ENCODE measurements at places on chromosomes 1 and 21.

GRCh38 chr21:33330726-33331125 lies 6.0 kb downstream of the IFNAR1 start:
- no peak for DNase-seq

DNA sequence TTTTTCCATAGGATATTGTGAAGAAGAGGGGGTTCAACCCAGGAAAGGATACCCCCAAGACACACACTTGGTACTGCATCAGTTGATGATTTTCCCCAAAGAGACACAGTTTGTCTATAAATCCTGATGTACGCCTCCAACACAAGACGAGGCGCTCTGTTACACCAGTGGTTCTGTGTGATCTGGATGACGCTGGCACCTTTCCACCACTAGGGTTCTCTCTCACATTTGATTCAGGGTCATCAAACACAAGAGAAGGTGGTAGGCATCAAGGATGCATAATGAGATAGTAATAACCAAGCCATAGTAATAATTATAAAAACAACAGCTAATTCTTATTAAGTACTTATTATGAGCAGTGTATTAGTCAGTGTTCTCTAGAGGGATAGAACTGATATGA lies 508.8 kb upstream of the ZP4 start:
- DNase-seq: no peak

- DNase-seq: no peak
Measured at GRCh38 chr21:27569091-27569490, 602.2 kb upstream of the ADAMTS5 start.

DNA sequence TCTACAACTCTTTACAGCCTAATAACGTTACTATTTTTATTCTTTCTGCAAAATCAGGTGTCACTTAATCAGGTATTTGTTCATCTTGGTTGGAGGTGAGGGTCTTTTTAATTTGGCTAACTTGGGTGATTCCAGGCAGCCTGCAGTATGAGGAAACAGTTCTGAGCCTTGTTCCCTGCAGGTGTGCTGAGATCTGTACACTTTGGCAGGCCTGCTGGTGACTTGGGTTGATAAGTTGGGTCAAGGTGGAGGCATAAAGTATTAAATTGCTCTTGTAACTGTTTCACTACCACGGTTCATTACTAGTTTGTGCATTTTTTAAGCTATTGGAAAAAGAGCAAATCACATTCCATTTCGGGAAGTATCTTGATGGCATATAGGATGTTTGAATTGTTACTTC lies 10.0 kb downstream of the MAP3K21 start:
- no peak for DNase-seq

DNA sequence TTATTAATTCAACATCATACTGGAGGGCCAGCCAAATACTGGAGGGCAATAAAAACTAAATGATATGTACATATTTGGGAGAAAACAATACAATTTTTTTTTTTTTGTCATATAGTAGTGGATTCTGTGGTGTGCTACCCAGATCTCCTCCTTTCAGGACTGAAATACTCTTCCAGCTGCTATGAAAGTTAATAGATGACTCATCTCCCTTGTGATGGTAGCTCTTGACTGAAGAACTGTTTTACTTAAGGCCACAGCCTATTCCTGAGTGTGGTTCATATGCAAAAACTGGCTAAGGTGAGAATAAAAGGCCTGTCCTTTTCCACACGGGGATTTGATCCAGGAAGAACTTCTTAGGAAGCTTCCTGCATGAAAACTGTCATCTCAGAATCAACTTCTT lies 307.9 kb downstream of the HLX start:
- DNase-seq: no peak

GRCh38 chr1:239363930-239364329 lies 22.4 kb upstream of the CHRM3 start:
- DNase-seq: peak; percentile 29

DNA sequence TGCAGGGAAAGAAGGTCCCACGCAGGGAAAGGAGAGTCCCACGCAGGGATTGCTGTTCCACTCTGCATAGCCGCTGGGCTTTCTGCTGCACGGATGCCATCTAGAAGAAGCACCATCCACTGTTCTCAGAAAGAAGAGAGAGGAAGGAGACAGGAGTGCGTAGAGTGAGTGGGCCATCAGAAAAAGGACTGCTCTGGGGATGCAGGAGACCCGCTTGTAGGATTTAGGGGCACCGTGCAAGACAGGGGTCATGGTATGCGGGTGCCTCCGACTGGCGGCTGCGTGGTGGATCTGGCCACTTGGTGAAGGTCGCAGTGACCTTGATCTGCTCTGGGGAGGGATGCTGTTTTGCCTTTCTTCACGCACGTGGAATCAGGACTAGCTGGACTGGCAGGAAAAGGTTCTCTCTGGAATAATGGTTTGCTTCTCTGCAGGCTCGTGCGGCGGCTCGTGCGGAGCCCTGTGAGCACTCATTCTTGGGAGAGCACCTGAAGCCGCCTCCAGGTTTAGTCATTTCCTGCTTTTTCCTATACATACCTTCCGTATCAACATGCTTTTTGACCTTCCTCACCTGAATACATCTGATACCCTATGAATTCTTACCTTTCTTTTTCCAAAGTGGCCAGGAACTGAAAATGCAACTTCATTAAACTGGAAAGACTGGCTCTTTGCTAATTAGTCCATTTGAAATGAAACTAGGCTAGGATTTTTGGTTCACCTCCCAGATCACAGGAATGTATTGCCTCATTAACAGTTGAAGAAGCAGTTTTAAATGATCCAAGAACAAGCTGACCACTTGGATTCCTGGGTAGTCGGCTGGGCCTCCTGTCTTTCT lies 181.6 kb downstream of the KIF26B start:
- DNase-seq: no peak

- no peak for DNase-seq
Measured at GRCh38 chr1:24986372-24986965, 56.4 kb upstream of the RUNX3 start.

- no peak for DNase-seq
Measured at GRCh38 chr21:32782698-32783097, 11.1 kb upstream of the PAXBP1 start.

- DNase-seq: no peak
Measured at GRCh38 chr1:212514782-212515181, 82.1 kb downstream of the NENF start.

DNA sequence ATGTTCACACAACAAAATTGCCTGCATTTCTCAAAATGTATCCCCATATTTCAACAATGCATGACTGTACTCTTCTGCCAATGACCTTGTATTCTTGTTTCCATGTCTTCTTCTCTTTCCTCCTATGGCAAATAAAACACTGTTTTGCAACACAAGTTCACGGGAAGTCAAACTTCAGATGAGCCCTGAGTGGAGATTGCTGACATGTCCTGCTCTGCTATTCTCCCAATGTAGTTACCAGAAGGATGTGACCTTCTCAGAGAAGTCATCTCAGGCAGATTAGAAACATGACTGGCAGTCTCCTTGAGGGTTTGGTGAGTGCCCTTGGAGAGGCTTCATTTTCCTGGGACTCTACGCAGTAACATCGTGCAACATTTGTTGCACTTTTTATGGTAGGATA lies 15.6 kb downstream of the FCGR2B start:
- no peak for DNase-seq

- peak; percentile 64 for DNase-seq
Measured at GRCh38 chr1:33384040-33384812, 46.7 kb downstream of the PHC2 start.

DNA sequence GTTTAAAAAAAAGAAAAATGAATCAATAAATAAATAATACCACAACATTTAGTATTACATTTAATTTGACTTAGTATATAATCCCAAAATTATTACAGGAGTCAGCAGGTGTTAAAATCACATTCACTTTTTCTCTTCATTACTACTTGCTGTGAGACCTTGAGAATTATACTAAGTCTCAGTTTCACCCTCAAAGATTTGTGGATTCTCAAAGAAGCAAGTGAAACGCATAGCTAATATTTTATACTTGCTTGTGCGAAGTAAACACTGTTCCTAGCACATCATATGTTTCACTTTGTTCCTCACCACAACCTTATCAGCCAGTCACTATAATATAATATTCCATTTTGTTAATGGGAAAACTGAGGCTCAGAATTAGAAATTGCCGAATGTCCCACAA lies 4.0 kb downstream of the CLCA1 start:
- DNase-seq: no peak

- DNase-seq: no peak
Measured at GRCh38 chr1:28601696-28602095, 9.6 kb downstream of the RAB42 start.
